RPMI8226 (cell line): ENCODE measurements at places on chromosomes 2 and 18.

DNA sequence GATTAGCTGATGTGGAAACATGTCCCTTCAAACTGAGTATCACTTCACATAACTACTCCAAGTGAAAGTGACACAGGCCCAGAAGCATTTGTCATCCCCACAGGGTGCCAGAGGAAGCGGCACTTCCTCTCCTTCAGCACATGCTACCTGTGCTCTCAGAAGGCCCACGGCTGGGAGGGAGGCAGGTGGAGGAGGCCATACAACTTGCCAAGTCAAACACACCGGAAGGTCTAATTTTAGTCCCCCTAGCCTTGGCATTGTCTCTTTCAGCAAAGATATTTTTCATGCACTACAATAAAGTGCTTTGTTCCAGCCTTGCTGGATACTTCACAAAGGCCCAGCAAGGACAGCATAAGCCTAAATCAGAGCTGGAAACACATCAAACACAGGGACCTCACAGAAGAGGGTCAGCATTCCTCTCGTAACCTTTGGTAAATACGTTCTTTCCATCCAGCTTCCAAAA, 38.0 kb downstream of the VSNL1 start:
- DNase-seq, result peak; percentile 81

DNA sequence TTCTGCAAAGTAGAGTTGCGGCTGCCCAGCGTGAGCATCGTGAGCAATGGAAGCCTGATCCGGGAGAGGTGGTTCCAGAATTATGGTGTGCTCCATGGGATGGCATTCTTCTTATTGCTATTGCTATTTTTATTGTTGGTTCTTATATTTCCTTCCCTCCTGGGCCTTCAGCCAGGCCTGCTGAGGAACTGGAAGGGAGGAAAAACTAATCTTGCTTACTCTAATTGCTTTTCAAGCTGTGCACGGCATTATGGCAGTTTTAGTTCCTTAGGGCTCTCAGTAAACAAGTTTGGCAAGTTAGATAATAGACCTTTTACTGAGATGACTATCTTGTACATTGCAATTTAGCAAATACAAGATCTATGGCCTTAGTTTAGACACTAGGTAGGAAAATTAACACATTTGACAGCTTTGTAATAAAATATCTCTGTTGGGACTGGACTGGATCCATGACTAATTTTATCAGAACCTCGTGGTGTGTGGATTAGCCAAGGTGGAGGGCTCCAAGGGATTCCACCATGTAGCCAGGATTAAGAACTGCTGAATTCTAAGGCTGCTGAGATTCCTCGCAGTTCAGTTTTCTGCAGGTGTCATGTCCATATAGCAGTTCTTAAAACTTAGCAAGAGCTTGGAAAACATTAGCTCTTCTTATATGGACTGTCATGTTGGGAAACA, 6.0 kb downstream of the RSAD2 start:
- DNase-seq, result no peak

GRCh38 chr2:173934895-173935294, 30.3 kb downstream of the SP3 start:
- DNase-seq, result no peak

- no peak for DNase-seq
Observed at GRCh38 chr2:86171295-86171694, 24.0 kb downstream of the IMMT start.

GRCh38 chr2:223306371-223306770, 254.4 kb downstream of the KCNE4 start:
- no peak for DNase-seq

DNA sequence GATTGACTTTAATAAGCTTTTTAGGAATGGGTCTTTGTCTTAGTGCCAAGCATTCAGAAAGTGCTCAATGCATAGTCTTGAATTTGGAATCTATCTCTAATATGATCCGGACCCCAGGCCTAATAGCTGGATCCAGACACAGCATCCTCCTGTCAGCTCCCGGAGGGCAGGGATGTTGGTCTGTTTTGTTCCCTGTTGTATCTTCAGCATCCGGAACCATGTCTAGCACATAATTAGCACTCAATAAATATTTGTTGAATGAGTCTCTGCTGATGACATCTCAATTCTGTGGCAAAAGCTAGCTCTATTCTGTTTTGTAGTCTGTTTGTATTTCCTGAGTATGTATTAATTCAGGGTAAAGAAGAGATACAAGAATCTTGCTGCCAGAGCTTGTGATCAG, 169.1 kb downstream of the DCDC2C start:
- DNase-seq, result no peak

GRCh38 chr2:150425121-150425955, 62.1 kb downstream of the RND3 start:
- no peak for DNase-seq

- DNase-seq, result no peak
Observed at GRCh38 chr18:54611816-54612215, 20.8 kb downstream of the DYNAP start.

GRCh38 chr18:22257022-22257543, 87.7 kb downstream of the GATA6 start:
- DNase-seq, result no peak

- no peak for DNase-seq
Observed at GRCh38 chr2:179344280-179344964, 79.8 kb upstream of the SESTD1 start.

- DNase-seq, result peak; percentile 61
Observed at GRCh38 chr2:8511868-8512612, 169.8 kb upstream of the ID2 start.

GRCh38 chr2:96353032-96353561, 17.5 kb downstream of the NCAPH start:
- no peak for DNase-seq

DNA sequence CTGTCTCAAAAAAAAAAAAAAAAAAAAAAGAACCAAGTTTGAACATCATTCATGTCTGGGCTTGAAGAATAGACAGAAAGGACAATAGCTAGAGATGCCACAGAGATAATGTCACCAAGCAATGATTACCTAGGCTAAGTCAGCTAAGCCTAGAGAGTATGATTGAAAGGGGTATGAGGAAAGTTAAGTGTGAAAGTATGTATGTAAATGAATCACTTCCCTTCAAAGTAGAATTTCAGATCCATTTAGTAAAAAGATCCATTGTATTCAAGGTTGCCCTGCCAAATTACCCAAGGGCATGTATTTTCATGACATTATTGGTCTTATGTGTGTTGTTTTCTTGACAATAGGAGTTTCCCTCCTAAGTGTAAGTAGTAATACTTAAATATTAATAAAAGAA, 34.1 kb upstream of the SLC39A10 start:
- DNase-seq, result no peak

- no peak for DNase-seq
Observed at GRCh38 chr2:201597397-201597796, 45.9 kb downstream of the TMEM237 start.

- no peak for DNase-seq
Observed at GRCh38 chr2:218577482-218578220, 9.0 kb downstream of the CNOT9 start.

DNA sequence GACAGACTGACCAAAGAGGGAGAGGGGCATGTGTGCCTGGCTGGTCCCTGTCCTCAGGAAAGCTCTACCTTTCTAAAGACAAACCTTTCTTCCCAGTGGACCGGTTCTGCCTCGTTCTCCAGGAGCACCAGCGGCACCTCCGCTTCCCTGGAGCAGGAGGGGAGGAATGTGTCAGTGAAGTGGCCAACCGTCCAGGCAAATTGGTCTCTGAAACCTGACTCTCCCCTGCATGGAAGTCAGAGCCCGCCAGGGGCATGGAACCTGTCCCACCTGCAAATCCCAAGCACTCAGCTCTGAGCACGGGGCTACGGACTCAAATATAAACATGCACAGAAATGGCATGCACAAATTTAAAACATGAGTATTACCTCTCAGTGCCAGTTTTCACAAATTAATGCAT, 62.9 kb downstream of the COL6A3 start:
- DNase-seq, result no peak

DNA sequence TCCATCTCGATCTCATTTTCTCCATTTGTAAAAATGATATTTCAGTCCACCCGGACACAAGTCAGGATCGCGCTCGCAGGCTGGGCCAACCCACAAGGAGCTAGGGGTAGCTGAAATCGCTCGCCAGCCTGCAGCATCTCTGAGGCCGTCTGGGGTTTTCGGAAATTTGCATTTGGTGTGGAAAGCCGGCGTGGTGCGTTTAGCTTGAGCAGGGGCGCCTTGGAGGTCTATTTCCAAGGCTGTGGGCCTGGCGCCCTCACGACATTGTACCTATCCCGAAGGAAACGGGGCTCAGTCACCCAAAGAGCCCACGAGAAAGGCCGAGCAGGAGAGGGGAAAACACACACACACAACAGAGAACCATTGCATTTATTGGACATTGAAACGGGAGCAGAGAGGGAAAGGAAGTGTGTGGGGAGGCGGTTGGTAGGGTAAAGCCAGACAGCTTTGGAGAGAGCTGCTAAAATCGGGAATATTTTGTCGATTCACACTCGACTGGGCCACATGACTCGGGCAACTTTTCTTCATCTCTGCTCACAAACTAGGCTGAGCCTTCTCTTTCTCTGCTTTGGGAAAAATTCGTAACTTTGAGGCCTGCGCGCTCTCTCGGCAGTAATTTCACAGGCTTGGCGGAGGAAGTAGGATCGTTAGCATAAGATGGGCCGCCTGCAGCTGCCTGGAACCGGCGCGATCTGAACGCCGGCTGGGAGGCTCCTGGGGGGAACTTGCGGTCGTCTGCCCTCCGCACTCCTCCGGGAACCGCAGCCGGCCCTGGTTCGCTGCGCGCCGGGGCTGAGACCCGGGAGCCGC, 1.1 kb upstream of the HOXD8 start:
- DNase-seq, result no peak

- no peak for DNase-seq
Observed at GRCh38 chr2:46142546-46143428, 154.4 kb upstream of the EPAS1 start.

GRCh38 chr2:203849010-203849409, 18.6 kb upstream of the CTLA4 start:
- DNase-seq, result no peak

DNA sequence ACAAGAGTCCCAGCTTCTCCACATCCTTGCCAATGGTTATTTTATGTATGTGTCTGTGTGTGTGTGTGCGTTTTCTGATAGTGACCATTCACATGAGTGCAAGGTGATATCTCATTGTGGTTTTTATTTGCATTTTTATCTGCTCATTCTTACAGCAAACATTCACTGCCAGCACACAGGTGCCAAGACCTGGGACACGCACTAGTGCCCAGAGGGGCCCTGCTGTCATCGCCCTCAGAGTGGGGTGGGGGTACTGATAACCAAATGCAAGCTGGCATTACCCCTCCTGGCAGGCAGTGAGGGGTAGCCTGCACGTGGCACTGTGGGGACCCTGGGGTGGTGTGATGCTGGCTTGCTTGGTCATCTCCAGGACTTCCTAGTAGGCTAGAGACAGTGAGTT, 285.4 kb downstream of the LPIN1 start:
- DNase-seq, result no peak

- DNase-seq, result no peak
Observed at GRCh38 chr2:117692001-117692763, 122.3 kb upstream of the DDX18 start.

DNA sequence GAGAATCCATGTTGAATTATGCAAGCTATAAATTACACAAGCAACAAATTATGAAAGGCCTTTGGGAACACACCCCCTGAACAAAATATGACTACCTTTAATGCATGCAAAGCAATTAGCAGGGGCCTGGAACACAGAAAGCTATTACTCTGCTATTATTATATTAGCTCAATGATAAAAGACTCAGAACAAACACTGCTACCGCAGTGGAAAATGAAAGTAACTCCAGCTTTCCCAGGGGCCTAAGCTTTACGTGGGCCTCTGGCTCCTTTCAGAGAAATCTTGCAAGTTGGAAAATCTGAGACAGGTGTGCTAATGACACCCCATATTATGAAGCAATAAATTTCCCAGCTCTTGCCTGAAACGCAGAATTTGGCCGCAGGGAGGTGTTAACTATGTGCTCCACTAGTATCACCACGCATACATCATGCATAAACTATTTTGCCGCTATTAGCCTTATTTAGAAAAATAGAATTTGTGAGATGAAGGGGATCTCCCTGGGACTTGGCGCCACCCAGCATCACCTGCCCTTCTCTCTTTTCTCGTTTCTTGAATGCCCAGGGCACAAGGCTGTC, 321.6 kb upstream of the LYPD1 start:
- no peak for DNase-seq

- no peak for DNase-seq
Observed at GRCh38 chr2:1767939-1768691, 23.8 kb upstream of the PXDN start.

- DNase-seq, result no peak
Observed at GRCh38 chr2:72011791-72012190, 135.9 kb downstream of the CYP26B1 start.

DNA sequence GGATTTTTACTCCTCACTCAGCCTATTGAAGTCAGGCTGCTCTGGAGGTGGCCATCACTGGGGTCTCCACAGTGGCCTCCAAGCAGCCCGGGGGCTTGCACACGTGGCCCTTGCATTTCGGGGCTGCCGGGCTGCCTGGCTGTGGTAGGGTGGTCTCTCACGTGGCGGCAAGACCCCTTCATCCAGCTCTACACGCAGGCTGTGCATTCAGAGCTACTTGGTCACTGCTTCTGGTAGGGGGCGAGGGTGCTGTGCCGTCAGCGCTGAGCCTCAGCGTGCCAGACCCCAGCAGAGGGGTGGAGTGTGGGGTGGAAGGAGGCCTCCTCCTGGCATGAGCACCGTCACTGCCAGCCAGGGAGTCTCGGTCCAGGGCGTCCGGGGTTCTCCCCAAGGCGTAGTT, 80.6 kb downstream of the SH3BP4 start:
- DNase-seq, result no peak
